ENCODE measurements at places on chromosomes 1 and 21.

DNA sequence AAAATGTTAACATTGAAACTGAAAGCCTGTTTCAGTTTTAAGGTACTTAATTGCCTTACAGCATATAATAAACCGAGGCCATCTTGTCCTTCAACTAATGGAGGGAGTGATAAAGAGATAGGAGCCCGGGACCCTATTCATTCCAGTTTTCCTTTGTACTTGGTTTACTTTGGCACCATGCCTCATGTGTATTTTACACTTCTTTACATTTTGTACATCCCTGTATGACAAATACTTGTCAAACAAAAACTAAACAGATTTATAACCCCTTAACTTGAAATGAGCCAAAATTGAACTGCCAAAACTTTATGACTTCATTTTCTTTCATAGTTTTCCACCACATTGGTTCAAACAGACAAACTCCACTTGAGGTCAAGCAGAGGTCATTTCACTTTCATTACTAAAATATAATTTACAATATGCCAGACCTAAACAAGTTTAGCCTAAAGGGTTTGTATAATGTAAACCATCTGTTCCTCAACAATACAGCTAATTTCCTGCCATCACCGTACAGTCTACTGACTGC is 30.9 kb upstream of the UBE2U start:
- DNase-seq, result no peak

GRCh38 chr1:59046730-59047157 is 250.2 kb upstream of the FGGY start:
- DNase-seq, result peak; percentile 66

DNA sequence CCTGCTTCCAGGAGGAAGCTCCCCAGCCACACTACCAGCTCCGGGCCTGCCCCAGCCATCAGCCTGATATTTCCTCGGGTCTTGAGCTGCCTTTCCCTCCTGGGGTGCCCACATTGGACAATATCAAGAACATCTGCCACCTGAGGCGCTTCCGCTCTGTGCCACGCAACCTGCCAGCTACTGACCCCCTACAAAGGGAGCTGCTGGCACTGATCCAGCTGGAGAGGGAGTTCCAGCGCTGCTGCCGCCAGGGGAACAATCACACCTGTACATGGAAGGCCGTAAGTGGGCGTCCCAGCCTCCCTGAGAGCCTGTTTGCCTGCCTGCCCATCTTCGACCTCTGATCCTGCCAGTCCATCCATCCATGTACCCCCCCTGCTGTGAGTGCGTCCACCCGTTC is 3.6 kb downstream of the ECM1 start:
- no peak for DNase-seq

DNA sequence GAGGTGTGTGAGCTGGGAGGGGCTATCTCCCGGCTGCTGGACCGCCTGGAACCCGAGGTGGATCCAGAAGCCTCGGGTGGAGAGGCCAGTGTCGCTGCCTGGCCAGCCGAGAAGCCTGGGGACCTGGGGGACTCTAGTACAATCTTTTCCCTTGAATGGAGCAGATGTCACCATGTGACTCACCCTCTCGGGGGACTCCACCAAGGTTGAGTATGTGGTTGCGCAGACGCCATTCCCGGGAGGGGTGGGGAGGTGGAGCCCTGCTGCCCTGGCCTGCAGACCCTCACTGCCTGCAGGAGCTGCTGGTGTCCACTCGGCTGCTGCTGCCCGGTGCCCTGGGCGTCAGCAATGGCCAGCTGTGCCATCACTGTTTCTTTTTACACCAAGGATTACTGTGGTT is 40.3 kb downstream of the TP73 start:
- DNase-seq, result no peak

- DNase-seq, result no peak
Observed at GRCh38 chr21:39553331-39553730, 59.4 kb upstream of the B3GALT5 start.

DNA sequence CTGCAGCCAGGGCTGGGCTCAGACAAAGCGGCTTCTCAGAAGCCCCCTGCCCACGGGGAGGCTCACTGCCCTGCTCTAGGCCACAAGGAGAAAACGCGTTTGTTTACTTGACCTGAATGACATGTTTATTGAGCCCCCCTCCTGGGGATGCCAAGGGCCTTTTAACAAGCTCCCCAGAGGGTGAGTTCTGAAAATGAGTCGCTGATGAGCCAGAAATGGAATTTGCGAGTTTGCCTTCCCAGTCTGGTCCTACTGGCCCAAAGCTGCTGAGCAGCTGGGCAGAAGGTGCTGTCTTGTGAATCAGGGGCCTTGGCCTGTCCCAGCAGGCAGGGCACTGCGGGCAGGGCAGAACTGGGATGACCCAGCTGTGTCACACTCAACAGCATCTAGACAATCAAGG is 120.6 kb downstream of the SYF2 start:
- no peak for DNase-seq

DNA sequence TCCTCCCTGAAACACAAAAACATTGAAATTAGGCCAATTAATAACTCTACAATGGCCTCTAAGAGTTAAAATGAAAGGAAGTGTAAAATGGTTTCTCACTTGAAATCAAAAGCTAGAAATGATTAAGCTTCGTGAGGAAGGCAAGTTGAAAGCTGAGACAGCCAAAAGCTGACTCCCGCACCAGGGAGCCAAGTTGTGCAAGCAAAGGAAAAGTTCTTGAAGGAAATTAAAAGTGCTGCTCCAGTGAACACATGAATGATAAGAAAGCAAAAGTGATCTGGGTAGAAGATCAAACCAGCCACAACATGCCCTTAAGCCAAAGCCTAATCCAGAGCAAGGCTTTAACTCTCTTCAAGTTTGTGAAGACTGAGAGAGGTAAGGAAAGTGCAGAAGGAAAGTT is 22.8 kb downstream of the CYYR1 start:
- DNase-seq, result no peak

- DNase-seq, result no peak
Observed at GRCh38 chr1:23481026-23481597, 2.9 kb downstream of the ASAP3 start.

DNA sequence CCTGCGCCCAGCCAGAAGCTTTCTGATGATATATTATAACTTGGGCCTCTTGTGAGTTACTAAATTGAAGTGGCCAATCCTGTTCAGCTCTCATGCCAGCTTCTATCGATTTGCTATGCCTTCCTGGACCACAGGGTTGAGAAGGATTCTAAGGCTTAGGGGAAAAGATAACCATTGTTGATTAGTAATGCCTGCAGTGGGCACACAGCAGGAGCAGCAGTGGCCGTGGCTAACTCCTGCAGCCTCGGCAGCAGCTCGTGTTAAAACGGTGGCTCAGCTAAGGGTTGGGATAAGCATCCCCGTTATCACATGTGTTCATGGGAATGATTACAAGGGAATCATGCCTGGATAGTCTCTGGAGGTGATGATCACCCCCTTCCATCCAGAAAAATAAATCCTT is 20.5 kb upstream of the KCNE2 start:
- DNase-seq, result no peak

GRCh38 chr1:115135681-115136080 is 46.4 kb upstream of the TSPAN2 start:
- no peak for DNase-seq

- DNase-seq, result no peak
Observed at GRCh38 chr1:235473806-235474205, 30.4 kb downstream of the B3GALNT2 start.

DNA sequence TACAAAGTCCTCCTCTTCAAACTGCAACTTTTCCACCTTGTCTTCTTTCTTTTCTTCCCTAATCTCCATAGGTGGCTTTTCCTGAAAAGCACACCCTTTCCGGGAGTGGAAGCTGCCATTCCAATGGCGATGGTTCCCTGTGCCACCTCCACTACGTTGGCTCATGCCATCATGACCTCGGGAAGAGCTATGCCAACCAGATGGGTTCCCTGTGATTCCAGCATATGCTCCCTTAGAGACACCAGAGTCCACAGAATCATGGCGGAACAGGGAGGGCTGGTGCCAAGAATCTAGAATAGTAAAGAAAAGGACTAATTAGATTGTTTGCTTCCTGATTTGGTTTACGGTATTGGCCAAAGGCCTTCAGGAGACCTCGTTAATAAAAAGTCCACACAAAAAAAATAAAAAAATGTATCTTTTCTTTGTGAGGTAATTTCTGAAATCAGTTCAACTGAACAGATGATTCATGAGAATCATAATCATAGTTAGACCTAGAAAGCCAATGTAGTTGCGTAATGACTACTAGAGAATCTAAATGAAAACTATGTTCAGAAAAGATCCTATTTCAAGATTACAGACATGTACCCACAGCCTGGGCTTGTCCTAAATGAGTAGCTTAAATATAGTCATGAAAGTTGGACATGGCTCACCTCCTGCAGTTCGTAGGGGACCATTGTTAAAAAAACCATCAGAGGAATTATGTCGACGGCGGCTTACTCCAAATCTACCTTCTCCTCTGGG is 30.9 kb upstream of the CCDC17 start:
- DNase-seq, result no peak

GRCh38 chr1:7755448-7755847 is 15.6 kb upstream of the VAMP3 start:
- no peak for DNase-seq

DNA sequence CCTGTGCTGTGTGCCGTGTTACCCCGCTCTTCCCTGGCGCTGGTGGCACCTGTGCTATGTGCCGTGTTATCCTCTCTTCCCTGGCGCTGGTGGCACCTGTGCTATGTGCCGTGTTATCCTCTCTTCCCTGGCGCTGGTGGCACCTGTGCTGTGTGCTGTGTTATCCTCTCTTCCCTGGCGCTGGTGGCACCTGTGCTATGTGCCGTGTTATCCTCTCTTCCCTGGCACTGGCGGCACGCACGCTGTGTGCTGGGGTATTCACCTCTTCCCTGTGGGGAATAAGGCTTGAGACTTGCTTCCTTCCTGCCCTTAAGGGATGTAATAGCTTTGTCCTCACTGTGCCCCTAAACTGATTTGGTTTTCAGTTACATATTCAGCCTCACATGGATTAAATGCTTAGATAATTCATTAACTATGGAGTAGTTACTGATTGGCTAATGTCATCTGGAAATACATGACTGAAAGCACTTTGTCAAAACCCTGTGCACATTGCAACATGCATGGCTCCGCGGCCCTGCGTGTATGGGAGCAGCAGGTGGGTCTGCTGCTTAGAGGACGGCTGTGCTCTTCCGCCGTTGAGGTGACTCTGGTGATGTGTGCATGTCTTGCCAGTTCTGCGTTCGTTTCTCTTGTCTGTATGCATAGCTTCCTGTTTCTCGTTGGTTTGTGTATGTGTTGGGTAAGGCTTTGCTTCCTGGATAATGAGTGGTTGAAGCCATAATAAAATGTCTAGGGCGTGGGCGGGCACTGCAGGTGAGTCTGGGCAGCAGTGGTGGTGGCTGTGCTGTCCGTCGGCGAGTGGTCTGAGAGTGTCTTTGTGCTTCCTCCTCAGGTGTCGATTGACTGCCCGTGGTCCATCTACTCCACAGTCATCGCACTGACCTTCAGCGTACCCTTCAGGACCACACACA is 17.9 kb upstream of the PWP2 start:
- peak; percentile 74 for DNase-seq

DNA sequence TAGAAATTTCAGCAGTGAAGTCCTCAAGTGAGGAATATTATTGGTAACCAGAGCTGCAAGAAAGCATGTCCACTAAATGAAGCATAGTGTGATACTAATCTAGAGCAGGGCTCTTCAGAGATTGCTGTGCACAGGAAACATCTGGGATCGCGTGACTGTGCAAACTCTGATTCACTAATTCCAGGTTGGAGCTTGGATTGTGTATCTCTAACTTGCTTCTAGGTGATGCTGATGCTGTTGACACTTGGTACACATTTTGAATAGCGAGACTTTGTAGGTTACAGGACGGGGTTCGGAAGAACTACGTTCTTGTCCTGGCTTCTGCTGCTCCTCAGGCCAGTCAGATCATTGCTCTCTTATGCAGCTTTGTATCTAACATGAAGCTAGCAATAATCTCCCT is 66.5 kb downstream of the PRRX1 start:
- no peak for DNase-seq

GRCh38 chr1:78490861-78491450 is at the start of gene PTGFR:
Gene PTGFR (plus strand): TSS chr1:78490974. CDS start chr1:78492744, 1,770 bp downstream.
- no peak for DNase-seq

DNA sequence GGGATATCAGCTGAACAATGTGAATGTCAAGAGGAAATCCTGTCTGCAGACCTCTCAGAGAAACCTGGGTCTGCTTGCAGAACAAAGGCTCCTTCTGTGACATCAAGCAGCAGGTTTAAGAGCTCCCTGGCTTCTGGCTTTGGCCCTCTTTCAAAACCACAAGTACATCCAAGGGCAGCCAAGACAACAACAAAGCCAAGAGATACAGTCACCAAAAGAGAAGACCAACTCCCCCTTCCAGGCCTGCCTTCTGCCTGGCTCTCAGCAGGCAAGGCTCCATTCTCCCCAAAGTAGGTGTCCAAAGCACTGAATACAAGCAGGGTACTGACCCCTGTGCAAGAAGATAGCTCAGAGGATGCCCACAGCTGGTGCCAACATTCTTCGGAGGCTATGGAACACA is 11.5 kb downstream of the BCAR3 start:
- no peak for DNase-seq

DNA sequence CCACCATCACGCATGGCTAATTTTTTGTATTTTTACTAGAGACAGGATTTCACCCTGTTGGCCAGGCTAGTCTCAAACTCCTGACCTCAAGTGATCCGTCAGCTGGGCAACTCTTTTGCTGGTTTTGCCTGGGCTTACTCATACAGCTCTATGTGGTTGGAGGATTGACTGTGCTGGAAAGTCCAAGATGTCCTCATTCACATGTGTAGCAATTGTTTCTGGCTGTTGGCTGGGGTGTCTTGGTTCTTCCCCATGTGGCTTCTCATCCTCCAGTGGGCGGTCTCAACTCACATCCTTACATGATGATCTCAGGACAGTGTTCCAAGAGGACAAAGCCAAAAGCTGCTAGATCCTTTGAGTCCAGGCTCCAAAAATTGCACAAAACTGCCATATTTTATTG is 53.3 kb downstream of the TEX35 start:
- DNase-seq, result no peak

GRCh38 chr1:157439302-157439954 is 112.9 kb downstream of the FCRL5 start:
- no peak for DNase-seq

GRCh38 chr1:57188168-57188567 is 222.4 kb upstream of the C8B start:
- DNase-seq, result no peak

- DNase-seq, result no peak
Observed at GRCh38 chr1:196861429-196861828, 26.4 kb upstream of the CFHR4 start.

- DNase-seq, result no peak
Observed at GRCh38 chr21:29378832-29379231, 80.1 kb downstream of the BACH1 start.

DNA sequence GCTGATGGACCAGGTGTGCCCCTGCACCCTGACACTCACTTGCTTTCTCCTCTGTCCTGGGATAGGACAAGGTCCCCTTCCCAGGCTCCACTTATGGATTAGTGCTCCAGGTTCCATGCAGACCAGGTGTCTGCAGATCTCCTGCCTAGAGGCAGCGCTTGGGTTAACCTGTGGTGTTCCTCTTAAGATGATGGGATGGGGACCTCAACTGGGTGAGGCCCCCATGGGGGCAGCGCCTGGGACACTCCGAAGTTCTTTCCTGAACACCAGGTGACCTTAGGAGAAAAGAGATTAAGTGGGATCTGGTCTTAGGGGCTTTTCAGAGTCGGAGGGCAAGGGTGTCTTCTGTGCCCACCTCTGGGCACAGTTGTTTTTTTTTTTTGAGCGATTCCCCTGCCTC is 21.2 kb downstream of the TNNT2 start:
- DNase-seq, result no peak

Measured in CD4-positive, alpha-beta T cell treated with Interleukin-21 for 1 hour (primary cell).